ENCODE measurements at places on chromosomes 13 and 19. TPM values are rescaled to one million over a fixed set of nuclear protein-coding genes. Genes with fewer than 3 reads are reported as not detected.

Gene SAMD1
- 36.0 TPM for total RNA-seq

Gene PTH2
- not detected for total RNA-seq

Gene WDR88
- 0.51 TPM for total RNA-seq

Gene IZUMO2
- total RNA-seq = not detected

Gene GNG8
- 33.1 TPM for total RNA-seq

Gene CASP14
- total RNA-seq = not detected

Gene ENOX1
- total RNA-seq = not detected

Gene LGALS7
- not detected for total RNA-seq

Gene ZNF534
- total RNA-seq = not detected

Gene CEACAM7
- not detected for total RNA-seq

Gene SYNE4
- 2.1 TPM for total RNA-seq

Gene EPS8L1
- 1.0 TPM for total RNA-seq

Gene ADGRE3
- not detected for total RNA-seq

Gene ZNF723
- not detected for total RNA-seq

Gene SRRM5
- 0.29 TPM for total RNA-seq
